ENCODE measurements at places on chromosomes 1 and 21.

DNA sequence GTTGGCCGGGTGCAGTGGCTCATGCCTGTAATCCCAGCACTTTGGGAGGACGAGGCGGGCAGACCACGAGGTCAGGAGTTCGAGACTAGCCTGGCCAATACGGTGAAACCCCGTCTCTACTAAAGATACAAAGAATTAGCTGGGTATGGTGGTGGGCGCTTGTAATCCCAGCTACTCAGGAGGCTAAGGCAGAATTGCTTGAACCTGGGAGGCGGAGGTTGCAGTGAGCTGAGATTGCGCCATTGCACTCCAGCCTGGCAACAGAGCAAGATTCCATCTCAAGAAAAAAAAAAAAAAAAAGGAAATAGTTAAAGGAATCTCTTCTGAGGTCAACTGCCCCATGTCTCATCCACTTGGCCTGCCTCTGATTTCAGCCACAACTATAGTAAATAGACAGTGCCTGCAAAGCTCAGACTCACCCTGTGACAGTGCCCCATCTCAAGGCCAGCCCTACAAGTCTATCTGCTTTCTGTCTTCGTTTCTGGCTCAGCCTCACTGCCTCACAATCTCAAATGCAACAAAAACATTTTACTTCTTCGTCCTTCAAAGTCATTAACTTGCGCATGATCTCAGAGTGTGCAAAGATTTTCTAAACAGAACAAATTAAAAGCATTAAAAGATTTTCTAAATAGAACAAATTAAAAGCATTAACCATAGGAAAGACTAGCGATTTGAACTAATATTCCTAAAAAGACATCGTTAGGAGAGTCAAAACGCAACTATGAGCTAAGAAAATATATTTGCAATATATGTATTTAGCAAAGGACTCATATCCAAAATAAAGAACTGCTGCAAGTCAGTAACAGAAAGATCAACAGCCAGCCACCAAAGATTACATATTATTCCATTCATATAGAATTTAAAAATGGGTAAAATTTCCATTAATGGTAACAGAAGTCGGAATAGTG, 65.0 kb upstream of the PRDX6 start:
- DNase-seq: no peak

- no peak for DNase-seq
These were observed 231.8 kb downstream of the NEGR1 start for GRCh38 chr1:72050551-72050950.

GRCh38 chr1:162070825-162071224, 1.3 kb downstream of the NOS1AP start:
- no peak for DNase-seq

DNA sequence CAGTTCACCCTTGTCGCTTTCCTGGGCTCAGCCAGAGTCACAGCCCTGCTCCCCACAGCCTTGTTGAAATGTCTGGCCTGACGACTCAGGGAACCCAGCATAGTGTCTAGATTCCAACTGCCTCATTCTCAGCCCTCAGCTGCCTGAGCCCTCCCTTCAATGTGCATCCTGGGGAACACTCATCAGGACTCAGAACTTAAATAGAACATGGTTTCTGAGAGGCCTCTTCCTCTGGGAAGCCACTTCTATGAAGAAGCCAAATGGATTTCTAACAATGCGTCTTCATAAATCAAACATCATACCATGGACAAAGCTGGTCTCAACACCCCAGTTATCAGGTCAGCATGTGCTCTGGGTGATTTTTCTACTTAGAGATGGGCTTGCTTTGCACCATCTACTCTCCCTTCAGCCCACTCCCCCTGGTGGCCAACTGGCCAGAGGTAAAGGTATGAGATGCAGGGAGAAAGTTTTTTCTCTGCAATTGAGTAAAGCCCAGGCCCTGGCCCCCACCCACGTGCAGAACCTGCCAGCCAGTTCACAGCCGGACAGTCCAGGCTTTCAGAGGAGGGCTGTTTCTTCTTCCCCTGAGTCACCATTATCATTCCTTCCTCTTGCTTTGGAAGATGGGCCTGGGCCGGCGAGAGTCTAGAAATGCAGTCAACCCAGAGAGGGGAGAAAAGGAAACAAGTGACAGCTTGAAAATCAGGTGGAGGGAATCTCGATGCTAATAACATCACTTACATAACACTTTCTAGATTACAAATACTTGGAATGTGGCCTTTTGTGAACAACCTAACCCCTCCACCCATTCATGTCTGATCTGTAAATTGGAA, 32.1 kb downstream of the CD244 start:
- DNase-seq: peak; percentile 84

DNA sequence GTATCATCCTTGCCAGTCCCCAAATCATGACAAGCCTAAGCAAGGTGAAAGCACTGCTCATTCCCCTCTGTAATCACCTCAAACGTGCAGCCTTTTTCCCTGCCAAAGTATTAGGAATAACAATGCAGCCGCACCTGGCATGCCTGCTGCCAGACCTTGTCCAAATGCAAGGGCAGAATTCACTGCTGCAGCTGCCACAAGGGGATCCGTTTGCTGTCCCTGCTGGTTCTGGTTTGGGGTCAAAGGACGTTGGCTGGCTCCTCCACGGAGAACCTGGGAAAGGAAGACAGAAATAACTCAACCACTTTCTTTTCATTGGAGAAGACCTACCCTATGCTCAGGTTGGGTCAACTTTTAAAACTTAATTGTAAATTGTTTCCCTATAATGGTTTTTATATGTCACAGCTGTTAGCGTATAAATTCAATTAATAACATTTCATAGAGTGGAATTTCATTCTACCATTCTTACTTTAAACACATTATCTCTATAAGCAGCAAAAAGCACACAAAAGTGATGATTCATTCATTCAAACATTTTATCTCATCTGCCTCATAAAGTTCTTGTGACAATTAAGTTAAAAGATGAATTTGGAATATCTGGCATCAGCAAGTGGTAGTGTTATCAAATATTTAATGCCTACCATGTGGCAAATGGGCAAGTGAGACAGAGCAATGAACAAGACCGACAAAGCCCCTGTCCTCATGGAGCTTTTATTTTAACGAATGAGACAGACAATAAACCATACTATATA, 59.8 kb upstream of the SDC3 start:
- DNase-seq: no peak

GRCh38 chr1:231867607-231868006, 241.0 kb downstream of the DISC1 start:
- DNase-seq: no peak

DNA sequence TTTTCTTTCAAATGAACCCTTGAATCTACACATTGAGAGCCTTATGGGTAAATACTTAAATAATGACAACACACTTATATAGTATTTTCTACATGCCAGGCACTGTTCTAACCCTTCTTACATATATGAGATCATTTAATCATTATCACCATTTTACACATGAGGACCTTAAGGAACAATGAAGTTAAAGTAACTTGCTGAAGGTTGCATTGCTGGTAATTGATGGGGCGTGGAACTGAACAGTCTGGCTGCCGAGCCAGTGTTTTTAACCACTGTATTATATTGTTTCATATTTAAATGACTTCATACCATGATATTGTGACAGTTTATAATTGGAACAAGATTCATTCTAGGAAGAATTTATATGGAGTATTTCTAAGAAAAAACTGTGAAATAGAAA, 111.9 kb upstream of the TENT5C start:
- DNase-seq: no peak

DNA sequence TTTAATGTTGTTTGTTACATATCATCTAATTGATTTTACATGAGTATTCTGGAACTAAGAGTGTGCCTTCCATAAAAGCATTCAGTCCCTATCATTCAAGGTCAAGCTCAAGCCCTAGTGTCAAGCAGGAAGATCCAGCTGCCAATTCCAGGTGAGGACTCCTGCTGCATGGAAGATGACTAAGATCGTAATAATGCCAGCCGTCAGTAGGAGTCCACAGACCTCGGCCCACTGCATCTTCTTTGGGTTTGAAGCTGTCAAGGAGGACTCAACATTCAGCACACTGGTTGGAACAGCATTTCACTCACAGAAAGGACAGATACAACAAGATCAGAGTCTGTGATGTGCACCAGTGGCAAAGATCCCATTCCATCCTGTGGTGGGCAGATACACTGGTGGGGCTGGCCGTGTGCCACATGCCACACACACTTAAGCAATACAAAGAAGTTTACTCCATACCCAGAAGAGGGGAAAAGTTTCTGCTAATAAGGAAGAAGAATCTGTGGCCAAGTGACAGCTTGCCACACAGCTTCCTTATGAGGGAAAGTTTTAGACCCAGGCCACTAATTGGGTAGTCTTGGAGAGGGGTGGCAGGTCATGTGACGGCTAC, 160.4 kb downstream of the PIK3R3 start:
- DNase-seq: no peak

DNA sequence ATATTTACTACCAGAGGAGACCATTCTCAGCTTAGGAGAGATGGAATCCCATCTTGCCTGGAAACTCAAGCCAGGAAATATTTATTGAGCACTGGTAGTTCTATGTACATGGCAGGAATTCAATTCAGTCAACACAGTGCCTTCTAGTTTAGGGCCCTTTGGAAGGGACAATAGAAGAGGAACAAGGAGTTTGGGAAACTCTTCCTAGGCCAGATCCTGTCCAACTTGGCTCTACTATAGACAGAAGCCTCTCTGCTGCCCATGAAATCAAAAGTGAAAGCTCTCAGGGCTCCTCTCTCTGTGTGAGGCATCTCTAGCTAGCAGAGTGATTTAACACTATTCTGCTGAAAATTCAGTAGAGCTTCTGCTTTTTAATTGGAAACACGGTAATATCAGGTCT, 244.6 kb upstream of the MAP1LC3C start:
- DNase-seq: no peak

DNA sequence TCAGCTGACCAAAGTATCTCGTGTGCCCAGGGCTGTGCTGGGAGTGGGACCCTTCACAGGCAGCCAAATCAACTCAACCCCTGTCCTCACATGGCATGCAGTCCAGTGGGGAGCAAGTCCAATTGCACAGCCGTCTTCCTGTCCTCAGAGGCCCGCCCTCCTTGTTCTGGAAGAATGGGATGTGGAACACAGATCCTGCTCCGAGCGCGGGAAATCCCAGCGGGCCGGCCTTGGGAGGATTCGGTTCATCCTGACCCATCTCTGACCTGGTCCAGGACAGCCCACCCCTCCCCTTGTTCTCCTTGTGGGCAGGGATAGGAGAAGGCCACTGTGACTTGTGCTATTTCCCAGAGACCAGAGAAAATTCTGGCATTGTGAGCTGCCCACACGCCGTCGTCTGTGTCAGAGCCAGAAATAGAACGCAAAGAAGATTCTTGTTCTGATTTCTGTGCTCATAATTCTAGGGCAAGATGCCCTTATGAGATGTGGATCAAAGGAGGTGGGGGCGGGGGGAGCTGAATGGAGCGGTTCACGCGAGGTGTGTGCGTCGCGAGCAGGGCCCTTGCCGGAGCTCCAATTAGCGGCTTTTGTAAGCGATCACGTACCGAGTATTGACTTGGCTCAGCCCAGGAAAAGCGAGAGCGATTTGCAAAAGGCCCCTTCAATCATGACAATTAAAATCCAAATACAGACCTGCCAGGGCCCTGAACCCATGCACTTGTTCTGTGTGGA, 79.2 kb downstream of the AJAP1 start:
- no peak for DNase-seq

Data from liver (tissue), 10 donors.